ENCODE measurements at places on chromosomes 5 and 9.

DNA sequence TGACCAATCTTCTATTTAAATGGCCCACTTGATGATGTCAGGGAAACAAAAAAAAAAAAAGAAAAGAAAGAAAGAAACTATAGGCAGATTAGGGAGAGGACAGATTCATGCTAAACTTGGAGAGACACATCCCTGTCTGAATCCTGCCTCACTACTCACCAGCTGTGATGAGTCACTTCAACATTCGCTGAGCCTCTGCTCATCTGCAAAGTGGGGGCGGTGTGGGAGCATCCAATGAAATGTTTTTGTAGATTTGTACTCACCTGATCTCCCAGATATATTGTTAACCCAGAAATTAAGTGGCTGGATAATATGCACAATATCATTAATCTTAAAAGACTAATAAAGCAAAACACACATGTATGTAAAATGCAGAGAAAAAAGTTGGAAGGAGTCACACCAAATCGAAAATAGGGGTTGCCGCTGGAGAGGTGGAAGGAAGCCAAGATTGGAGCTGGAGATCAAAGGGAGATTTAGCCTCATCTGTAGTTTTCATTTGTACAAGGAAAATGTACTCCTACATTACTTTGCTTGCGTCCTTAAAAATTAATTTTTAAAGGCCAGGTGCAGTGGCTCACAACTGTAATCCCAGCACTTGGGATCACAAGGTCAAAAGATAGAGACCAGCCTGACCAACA is 17.0 kb upstream of the ERGIC1 start:
- DNase-seq, result no peak

DNA sequence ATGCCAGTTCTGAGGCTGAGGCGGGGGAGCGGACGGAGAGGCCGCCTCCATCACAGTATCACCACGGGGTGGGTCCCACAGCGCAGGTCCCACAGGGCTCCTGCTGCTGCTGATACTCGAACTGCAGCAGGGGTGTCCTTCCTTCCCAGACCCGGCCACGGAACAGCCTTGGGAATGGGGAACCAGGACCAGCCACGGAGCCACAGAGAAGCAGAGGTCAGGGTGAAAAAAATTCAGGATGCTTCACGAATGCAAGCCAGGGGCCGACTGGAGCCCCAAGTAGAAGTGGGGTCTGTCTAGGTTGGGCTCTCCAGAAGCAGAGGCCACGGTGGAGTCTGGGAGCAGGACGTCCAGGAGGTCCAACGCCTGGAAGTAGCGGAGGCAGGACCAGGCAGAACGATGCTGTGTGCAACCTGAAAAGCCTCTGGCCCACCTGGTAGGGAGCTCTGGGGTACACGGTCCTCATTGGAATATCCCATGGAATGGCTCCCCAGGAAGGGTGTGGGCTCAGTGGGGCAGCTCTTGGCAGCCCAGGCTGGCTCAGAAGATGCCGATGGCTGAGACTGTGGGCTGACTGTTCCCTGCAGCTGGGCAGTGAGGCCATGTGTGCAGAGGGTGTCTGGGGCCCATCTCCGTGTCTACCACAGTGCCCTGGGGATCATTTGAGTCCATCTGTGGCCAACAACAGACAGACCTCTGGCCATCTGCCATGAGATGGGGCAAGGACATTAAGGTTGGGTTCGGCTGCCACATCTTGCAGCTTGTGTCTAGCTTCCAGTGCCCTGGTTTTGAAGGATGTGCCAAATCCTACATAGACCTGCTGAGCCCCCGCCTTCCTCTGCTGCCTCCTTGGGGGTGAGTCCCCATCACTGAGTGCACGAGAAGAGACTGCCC is 66.9 kb upstream of the FCN1 start:
- no peak for DNase-seq

DNA sequence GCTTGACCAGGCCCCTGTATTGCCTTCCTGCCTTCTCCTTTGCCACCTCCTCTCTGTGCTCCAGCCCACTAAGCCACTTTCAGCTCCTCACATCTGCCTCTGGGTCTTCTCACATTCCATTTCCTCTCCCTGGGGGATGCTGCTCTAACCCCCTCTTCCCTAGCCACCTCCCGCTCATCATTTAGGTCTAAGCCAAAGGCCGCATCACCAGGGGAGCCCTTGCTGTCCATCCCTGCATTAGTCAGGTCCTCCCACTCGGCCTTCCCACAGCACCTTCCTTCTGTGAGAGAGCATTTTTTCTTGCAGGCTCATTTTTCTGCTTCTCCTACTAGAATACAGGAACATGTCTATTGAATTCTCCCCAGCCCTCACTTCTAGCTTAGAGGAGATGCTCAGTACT is 72.6 kb upstream of the GALNT10 start:
- no peak for DNase-seq

DNA sequence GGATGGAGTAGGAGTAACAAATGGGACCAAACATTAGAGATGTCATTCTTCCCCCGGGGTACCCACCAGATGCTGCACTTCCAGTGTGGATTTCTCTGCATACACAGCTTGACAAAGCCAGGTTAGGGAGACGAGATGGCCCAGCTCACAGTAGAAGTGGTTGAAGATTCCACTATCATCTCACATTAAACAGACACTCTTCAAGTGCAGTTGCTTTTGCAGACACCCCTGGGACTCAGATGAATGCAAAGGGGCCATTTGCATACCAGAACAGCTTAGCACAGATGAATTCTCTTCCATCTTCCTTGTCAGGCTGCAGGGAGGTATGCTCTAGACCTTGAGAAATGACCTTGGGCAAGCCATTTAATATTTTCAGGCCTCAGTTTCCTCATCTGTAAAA is 12.6 kb upstream of the C5orf58 start:
- DNase-seq, result no peak

DNA sequence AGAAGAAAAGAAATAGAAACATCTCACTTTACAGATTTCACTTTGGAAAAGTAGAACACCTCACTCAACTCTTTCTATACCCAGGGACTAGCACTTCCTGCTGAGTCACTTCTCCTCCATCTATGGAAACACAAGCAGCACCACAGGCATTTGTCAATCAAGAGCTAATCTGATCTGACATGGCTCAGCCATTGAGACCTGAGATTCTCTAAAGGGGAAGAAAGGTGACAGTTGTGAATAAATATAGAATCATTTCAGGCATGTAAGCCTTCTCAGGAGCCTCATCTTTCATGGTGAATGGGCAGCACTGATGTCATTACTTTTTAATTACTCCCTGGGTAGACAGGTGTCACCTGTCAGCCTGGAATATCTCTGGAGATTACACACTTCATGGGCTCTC is 559.8 kb downstream of the HINT1 start:
- no peak for DNase-seq

DNA sequence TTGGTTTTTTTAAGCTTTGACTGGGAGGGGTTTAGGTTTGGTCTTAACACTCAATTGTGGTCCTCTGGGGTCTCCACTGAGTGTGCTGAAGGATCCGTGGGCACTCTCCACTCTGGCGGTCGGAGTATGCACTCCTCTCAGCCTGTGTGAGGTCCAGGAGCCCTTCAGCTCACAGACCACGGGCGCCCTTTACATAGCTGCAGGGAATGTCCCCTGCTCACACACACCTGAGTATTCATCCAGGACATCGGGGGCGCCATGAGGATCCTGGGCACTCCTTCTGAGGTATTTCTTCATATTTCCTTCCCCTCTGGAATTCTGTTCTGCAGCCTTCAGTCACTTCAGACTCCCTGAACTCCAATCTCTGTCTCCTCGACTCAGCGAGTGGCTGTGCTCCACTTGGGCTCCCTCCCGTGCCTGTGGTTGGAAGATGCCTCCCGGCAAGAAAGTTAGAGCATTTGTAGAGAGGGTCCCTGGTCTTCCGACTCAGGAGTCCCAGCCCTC is 12.5 kb downstream of the TRIP13 start:
- no peak for DNase-seq

DNA sequence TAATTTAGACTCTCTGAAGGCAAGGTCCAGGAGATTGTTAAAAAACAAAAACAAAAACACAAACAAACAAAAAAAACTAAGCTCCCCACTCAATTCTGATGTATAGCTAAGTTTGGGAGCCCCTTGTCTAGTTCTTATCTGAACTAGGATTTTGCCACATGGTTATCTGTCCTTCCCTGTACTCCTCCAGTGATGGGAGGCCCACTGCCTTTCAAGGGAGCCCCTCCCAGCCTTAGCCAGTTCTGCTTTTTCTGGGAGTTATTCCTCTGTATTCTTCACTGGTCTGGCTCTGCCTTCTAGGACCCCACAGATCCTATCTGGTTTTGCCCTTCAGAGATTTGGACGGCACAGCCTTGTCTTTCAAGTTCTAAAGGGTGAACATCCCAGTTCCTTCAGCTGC is 2.1 kb upstream of the ALDH1B1 start:
- DNase-seq, result no peak

- no peak for DNase-seq
Measured at GRCh38 chr5:159965031-159965837, 43.7 kb upstream of the TTC1 start.

DNA sequence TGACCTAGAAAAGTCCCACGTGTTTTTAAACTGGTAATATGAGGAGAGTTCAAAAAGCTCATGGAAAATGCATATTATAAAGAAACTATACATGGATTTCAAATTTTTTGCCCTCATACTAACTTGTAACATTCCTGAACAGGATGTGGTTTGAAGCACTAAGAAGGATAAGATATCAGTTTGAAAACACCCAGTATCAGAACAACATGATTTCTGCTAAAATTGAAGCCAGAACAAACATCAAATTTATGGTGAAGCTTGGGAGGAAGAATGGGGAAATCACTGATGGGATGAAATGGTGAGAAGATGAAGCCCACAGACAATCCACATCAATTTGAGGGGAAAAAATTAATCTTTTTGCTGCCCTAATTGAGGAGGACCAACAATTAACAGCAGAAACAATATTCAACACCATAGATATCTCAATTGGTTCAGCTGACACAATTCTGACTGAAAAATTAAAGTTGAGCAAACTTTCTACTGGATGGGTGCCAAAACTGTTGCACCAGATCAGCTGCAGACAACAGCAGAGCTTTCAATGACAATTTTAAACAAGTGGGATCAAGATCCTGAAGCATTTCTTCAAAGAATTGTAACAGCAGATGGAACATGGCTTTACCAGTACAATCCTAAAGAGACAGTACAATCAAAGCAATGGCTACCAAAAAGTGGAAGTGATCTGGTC is 113.2 kb upstream of the SNX2 start:
- DNase-seq, result no peak

DNA sequence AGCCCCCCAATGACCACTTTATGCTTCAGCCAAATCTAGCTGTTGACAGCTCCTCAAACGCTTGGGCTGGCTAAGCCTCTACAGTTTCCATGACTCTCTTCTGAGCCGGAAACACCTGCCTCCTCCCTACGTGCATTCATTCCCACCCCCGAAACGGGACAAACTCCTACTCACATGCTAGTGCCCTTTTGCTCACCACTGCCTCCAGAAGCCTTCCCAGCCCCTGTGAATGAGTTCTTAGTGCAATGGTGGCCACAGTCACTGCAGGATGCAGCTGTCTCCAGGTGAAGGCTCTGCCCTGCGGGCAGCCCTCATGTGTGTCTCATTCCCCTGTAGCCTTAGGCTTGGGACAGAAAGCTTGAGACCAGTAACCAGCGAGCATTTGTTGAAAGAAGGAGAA is 68.8 kb upstream of the DAB2IP start:
- no peak for DNase-seq

DNA sequence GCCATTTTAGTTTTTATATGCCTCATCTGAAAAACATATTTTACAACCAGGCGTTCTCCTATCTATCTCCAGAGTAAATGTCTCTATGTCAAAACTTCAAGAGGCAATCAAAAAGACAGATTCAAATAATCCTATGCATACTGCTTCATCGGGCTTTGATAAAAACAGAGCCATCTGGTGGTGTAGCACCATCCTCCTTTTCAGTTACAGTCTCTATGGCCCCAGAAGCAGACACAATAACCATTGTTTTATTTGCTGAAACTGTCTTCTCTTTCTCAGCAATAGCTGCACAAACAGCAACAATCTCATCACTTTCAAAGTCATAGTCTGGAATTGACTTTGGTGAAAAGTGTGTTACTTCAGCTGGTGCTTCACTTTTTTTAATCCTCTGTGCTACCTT is 36.3 kb downstream of the PTGER4 start:
- no peak for DNase-seq

DNA sequence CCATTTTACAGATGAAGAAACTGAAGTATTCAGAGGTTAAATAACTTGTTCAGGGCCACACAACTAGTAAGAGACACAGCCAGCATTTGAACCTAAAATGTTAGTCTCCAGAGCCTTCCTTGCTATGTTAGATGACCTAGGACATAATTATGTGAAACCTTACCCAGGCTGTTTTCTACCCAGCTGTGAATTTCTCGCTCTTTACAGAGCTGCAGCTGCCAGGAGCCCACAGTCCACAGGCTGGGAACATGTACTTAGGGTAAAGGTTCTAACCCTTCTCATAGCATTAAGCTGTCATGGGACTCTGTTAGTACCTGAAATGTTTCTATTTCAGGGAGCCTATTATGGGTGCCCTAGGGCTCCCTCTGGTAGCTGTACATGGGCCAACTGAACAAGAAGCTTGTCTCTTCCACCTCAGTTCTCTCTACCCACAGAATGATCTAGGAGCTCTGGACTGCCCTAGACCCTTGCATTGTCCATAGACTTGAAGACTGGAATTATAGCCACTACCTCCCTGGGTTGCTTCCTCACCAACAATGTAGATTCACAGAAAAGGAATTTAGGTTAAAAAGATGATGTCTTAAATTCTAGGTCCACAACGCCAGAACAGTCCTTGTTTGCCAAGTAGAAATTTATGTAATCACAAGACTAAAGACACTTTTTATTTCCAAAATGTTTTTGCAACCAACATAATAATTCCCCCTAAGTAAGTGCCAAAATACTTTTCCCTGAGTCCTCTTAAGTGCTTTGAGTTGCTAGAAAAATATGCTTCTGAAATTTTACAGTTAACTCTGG is 262.9 kb downstream of the PIK3R1 start:
- DNase-seq, result no peak

GRCh38 chr9:35490155-35490909 is 421 bp downstream of the RUSC2 start:
- DNase-seq, result no peak

- DNase-seq, result no peak
Measured at GRCh38 chr5:140547508-140548299, at the start of gene EIF4EBP3. TSS of gene EIF4EBP3 (plus strand) at chr5:140547662. CDS start at chr5:140547738, 76 bp downstream.
